ENCODE measurements at places on chromosomes 4 and X.

GRCh38 chr4:83546786-83547185, 10.9 kb downstream of the GPAT3 start:
- no peak for DNase-seq

- no peak for DNase-seq
Measured at GRCh38 chrX:56798339-56798711, 69.3 kb downstream of the NBDY start.

- no peak for DNase-seq
Measured at GRCh38 chr4:19809989-19810388, 441.7 kb upstream of the SLIT2 start.

GRCh38 chr4:35342833-35343232, 901.5 kb downstream of the ARAP2 start:
- DNase-seq = no peak
